ENCODE measurements at places on chromosomes 1 and 21.

- DNase-seq = no peak
Measured at GRCh38 chr1:222123111-222123510, 381.2 kb upstream of the DUSP10 start.

DNA sequence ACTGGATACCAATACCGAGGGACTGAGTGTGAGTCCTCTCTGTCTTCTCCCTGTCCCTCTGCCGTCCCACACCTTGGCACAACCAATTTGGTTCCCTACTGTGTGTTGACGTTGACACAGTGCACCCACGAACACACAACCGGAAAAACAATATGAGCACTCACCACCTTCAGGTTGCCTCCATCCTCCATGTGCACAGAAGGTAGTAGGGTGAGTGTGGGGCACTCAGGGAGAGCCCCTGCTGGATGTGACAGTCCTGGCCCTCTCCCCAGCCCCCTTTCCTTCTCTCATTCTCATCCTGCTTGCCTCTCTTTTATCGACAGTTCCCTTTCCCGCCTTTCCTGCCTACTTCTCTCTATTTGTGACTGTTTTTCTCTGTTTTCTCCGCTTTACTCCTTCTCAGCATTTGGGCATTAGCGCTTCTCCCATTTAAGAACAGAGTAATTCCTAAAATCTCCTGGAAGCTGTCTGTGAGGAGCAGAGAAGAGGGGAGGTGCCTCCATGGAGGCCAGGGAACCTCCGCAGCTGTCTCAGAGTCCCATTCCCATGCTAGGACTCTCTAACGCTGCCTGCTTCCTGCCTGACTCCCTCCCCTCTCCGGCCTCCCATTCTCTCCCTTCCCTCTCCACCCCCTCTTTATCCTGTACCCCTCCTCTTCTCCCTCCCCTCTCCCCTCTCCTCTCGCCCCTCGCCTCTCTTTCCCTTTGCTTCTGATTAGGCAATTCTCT lies 16.4 kb downstream of the CADM3 start:
- no peak for DNase-seq

DNA sequence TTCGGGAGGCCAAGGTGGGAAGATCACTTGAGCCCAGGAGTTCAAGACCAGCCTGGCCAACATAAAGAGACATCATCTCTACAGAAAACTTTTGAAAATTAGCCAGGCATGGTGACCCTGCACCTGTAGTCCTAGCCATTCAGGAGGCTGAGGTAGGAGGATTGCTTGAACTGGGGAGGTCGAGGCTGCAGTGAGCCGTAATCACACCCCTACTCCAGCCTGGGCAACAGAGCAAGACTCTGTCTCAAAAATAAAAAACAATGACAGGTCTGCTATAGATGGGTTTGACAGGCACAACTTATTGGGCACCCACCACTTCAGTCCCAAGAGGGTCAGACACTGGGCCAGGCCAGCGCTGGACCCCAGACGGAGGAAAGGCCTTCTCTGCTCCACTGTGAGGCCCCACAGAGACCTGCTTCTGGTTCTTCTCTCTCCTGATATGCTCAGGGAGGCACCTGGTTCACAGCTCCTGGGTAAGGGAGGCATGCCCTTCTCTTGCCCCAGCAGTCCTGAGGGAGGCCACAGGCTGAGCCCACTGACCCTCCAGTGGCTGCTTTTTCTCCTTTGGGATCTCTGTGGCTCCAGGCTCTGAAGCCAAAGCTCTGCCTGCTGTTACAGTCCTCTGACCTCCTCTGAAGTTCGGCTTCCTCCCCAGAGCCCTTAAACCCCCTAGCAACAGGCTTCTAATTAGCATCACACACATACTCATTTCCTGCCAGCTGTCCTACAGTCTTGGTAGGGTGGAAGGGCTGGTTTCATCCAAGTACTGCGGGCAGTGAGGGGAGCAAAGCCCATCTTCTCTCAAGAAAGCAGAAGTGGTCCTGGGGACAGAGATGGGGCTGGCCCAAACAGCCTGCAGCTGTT lies 14.4 kb downstream of the S100A16 start:
- DNase-seq = peak; percentile 86

DNA sequence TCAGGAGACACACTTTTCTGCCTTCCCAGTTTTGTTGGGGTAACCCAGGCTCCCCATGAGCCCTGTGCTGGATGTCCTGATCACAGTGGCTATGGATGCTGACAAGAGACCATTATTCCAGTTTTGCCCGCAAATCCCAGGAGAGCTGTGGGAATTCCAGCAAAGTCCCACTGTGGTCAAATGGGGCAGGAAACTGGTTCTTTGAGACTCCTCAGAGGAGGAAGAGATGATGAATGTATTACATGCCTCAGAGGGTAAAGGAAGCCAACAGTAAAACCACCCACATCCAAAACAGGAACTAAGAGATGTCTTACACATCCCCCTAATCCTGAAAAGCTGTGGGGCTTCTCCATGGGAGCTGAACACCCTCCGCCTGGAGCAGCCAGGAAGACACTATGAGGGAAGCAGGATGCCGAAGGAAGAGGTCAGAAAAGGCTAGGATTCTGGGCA lies 12.8 kb upstream of the MPZL1 start:
- DNase-seq = no peak

DNA sequence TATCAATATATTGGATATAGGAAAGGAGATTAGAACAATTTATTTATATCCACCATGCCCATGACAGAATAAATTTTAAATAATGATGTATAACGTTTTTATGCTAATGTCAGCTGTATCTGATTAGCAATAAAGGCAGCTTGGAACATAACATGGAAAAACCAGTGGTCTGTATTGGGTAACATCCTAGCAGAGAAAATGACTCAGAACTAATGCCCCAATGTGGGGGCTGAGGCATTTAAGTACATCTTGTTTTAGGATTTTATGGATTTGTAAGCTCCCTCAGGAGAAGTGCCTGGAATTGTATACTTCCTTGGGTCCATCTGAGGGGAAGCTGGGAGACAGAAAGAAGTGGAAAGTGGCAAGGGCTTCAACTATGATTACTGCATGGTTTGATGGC lies 82.3 kb downstream of the HMCN1 start:
- no peak for DNase-seq

DNA sequence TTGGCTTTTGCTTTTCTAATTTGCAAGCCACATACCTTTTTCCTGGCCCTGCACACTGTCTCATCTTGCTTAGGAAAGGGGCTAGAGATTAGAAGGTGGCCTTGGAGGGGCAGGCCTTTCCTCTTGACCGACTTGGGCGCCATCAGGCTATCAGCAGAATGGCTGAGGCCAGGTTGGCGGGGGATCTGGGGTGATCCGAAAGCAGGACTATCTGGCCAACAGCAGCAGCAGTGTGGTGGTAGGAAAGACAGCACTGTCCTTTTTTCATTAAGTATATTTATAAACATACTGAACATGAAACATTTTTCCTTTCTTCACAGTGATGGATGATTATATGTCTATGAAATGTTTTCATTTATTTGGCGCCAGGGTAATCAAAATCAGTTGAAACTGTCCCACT lies 23.5 kb upstream of the RUNX1 start:
- no peak for DNase-seq

DNA sequence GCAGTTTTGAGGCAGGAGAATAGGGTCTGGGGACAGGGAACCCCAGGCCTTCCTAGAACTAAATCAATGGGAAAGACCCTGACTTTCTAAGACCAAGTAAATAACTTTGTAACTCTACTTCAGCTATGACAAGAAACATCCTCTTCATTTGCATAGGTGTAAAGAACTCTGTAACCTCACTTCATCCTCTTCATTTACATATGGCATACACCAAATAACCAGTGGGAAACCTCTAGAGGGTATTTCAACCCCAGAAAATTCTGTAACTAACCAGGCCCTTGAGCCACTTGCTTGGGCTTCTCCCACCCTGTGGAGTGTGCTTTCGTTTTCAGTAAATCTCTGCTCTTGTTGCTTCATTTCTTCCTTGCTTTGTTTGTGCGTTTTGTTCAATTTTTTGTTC lies 495.6 kb downstream of the SIPA1L2 start:
- DNase-seq = no peak

GRCh38 chr1:156662005-156662799 lies 15.0 kb downstream of the NES start:
- no peak for DNase-seq

DNA sequence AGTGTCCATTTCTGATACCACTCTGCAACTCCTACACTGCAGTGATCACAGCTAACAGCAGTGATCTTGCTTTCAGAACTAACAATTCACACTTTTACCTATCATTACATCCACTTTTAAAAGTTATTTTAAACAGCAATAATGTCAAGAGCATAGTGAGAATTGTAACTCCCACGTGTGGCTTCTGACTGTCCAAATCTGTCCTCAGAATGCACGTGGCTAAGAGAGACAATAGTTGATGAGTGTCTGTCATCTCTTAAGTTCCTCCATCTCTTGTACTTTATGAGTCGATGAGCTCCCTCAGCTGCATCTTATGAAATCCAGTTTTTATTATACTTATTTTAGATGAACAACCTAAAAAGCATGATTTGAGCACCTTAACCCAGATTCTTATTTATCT lies 16.5 kb upstream of the CFHR5 start:
- DNase-seq = no peak

GRCh38 chr1:32988665-32989064 lies 24.1 kb upstream of the RNF19B start:
- no peak for DNase-seq

DNA sequence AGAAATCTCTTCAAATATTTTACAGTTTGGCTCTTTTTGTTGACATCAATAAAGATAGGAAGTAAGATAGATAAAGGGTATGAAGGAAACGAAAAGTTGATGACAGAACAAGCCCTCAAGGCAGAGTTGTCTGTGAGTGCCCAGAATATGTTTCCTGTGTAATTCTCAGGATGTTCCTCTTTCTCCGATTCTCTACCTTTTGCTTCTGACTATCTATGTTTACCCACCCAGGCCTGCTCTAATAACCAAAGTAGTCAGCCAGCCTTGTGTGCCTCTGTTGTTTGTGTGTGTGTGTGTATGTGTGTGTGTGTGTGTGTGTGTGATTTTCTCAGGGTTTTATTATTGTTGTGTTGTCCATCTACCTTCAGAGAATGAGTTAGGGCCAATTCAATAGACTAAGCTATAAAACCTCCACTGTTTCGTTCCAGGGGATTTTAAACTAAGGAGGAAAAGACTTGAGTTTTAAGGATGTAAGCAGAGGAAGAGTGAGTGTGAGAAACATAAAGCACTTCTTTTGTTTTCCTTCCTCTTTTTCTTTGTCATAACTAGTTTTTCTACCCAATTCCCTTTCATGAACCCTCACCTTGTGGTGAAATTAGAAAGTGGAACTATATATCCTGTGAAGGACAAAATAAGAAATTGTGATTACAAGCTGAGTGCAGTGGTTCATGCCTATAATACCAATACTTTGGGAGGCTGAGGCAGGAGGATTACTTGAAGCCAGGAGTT lies 627.4 kb upstream of the NR5A2 start:
- no peak for DNase-seq

DNA sequence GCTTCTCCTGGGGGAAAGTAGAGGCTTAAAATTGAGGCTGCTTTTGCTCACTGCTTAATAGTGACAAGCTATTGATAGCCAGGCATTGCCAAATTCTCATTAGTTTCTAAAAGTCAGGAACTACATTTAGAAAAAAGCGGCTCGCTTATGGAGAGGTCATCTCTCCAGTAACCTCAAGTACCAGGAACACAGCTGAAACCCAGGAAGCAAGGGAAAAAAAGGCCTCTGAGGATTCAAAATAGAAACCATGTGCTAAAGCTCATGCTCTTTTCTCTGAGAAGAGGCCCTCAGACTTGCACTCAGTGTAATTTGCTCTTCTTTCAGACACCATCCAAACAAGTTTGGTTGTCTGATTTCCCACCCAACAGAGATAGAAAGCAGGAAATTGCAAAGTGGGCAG lies 261.4 kb upstream of the USP25 start:
- DNase-seq = no peak

DNA sequence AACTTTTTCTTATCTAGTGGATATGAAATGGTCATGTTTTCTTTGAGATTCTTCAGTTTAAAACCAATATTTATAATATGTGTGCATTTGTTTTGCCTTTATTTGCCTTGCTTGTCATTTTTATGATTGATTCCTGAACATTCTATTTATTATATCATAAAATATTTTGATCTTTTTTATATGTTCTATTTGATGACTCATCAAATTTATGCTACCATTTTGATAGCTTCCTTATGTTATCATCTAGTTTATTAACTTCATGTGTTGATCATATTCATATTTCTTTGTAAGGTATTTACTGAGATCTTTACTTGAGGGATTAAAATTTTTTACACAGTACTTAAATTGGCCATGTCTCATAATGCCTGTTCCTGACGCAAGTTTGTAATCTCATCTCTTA lies 1650.0 kb downstream of the AMY1C start:
- no peak for DNase-seq

- DNase-seq = no peak
Measured at GRCh38 chr1:178938959-178939317, 68.1 kb upstream of the ANGPTL1 start.

DNA sequence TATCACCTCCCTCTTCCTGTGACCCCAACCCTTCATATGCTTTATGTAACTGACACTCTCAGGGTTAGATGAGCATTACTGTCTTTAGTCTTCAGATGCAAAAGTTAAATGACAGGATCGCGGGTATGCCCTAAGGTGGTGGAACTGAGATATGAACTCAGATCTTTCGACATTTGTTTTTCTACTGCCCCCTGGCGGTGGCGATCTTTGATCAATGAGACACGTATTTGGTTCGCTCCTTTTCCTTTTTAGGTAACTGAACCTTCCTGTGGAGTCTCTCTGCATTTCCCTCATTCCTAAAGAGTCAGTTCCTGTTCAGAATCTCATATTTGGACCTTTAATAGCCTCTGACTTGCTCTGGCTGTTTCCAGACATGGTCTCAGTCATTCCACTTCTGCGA lies 47.8 kb upstream of the ZP4 start:
- DNase-seq = peak; percentile 4

- no peak for DNase-seq
Measured at GRCh38 chr1:206551986-206552326, 44.6 kb downstream of the RASSF5 start.

DNA sequence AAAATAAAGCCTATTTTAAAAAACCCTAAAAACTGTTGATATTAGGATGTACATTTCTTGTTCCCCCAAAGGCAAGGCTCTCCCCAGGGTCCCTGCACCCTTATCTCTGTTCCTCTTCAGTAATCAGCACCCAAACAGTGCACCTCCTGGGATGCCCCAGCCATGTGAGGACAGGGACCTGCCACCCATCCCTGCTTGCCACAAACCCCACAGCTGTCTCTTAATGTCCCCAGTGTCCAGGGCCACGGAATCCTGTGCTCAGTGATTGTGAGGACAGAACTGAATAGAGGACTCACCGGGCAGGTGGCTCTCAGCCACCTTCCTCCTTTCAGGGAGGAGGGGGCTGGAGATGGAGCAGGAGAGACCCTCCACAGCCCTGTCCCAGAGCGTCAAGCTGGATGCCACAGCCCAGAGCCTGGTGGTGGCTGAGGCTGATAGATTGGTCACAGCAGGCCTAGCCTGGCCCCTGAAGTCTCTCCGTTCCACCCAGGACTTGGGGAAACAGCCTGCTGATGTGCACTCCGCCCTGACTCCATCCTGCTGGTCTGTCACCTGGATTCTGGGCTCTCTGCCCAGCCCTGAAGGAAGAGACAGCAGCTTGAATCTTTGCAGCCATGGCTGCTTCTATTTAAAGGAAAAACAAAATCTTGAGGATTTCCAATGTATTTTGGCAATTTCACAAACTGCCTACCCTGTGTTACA lies 23.1 kb downstream of the RNF187 start:
- no peak for DNase-seq

- DNase-seq = no peak
Measured at GRCh38 chr1:208763971-208764370, 519.8 kb upstream of the PLXNA2 start.

Measured in NCI-H146 (cell line).